Karpas-422 (cell line): ENCODE measurements at places on chromosomes 2 and 18.

GRCh38 chr18:68072744-68073143, 556.2 kb upstream of the DSEL start:
- no peaks in the 10 kb centered on the region for H3K36me3 ChIP-seq
- no peaks in the 10 kb centered on the region for H3K4me1 ChIP-seq
- no peaks in the 10 kb centered on the region for H3K27me3 ChIP-seq
- H3K4me3 ChIP-seq: no peak overlapping the region
- H3K27ac ChIP-seq: no peak overlapping the region
- DNase-seq: no peak

GRCh38 chr18:9248661-9249060, 85.9 kb upstream of the TWSG1 start:
- H3K27me3 ChIP-seq: no peaks in the 10 kb centered on the region
- no peak for DNase-seq
- no peaks in the 10 kb centered on the region for H3K36me3 ChIP-seq
- H3K4me3 ChIP-seq: no peak overlapping the region
- H3K27ac ChIP-seq: no peak overlapping the region

- peaks cover 4% of the 10 kb centered on the region for H3K4me1 ChIP-seq
- no peak overlapping the region for H3K27ac ChIP-seq
- no peaks in the 10 kb centered on the region for H3K36me3 ChIP-seq
- no peak overlapping the region for H3K4me3 ChIP-seq
- no peak for DNase-seq
- H3K27me3 ChIP-seq: no peaks in the 10 kb centered on the region
Measured at GRCh38 chr2:11898576-11898975, 152.1 kb downstream of the LPIN1 start.

DNA sequence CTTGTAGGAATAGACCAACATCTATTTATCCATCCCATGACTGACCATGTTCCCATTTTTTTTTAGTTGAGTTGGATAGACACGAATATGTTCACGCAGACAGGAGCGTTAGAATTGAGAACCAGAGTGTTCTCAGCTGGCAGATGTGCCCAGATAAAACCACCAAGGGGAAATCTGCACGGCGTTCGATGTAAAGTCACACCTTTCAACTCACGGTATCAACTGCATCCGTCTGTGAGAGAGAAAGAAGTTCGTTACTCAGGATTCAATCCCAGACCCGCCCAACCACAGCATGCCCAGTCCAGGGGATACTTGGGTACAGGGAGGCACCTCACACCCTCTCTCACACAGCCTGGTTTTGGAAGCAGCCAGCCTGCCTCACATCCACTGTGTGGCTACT, 26.1 kb downstream of the MAL start:
- no peaks in the 10 kb centered on the region for H3K4me1 ChIP-seq
- H3K27me3 ChIP-seq: no peaks in the 10 kb centered on the region
- no peak for DNase-seq
- H3K4me3 ChIP-seq: no peak overlapping the region
- no peak overlapping the region for H3K27ac ChIP-seq
- no peaks in the 10 kb centered on the region for H3K36me3 ChIP-seq

GRCh38 chr2:199273042-199273511, 184.7 kb downstream of the SATB2 start:
- H3K4me3 ChIP-seq: no peak overlapping the region
- no peaks in the 10 kb centered on the region for H3K27me3 ChIP-seq
- no peak overlapping the region for H3K27ac ChIP-seq
- no peaks in the 10 kb centered on the region for H3K36me3 ChIP-seq
- DNase-seq: no peak
- no peaks in the 10 kb centered on the region for H3K4me1 ChIP-seq

- H3K36me3 ChIP-seq: no peaks in the 10 kb centered on the region
- H3K4me3 ChIP-seq: no peak overlapping the region
- no peaks in the 10 kb centered on the region for H3K27me3 ChIP-seq
Measured at GRCh38 chr18:14768241-14768640, 20.3 kb downstream of the ANKRD30B start.

DNA sequence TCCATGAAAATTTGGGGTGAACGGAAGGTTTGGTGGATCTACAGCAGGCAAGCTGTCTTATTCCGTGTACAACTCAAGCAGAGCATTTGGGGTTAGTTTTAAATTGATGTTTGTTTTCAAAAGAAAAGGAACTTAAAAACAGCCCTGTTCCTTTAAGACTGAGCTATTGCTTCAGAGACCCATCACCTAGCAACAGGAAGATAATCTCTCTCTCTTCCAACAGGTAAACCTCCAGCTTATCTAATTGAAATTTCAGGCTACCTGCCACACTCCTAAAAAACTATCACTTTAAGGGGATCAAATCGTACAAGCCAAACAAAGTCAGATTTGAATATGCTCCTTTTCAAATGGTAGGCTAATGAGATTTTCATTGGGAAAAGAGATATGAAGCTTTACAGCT, 101.8 kb downstream of the RNF152 start:
- H3K4me1 ChIP-seq: no peaks in the 10 kb centered on the region
- no peaks in the 10 kb centered on the region for H3K27me3 ChIP-seq
- H3K36me3 ChIP-seq: no peaks in the 10 kb centered on the region

DNA sequence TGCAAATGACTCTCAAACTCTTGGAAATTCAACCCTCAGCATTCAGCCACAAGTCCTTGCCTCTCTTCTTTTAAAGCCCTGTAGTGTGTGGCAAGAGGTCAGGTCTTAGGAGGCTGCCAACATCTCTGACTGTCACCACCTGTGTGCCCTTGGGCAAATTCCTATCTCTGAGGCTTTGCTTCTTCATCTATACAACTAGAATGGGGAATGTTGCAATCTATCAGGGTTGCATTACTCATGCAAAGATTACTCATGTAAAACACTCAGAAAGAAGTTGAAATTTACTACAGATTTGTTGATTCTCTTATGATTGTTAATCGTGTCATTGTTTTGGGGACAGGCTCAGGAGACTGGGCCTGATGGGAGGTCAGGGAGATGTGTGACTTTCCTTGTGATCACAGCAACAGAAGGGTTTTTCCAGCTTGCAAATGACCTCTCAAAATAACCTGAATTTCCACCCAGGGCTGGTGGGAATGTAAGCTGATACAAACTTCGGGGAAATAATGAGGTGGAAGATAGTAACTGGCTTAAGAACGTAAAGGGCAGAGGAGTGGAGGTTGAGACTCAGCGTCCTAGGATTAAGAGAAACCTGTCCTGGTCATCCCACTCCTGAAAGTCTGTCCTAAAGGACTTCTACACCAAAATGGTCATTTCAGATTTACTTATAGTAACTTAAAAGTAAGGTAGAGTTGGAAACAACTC, 32.1 kb upstream of the SIGLEC15 start:
- H3K27me3 ChIP-seq: no peaks in the 10 kb centered on the region
- peak; percentile 40 for DNase-seq
- no peak overlapping the region for H3K27ac ChIP-seq

DNA sequence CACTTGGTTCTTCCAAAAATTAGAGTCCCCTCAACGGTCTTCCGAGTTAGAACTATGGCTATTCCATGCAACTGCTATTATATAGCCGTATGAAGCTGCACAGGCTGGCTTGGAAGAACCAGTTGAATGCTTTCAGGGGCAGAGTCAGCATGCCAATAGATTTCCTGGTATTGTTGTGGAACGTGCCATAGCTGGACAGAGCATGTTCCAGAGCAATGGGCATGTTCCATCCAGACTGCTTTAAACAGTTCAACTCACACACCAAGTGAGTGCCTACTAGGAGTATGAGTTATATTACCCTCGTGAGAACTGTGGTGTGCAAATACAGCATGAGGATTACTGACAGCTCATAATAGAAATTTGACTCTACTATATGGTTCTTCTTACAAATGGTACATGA, 682.0 kb downstream of the SATB2 start:
- no peak overlapping the region for H3K27ac ChIP-seq
- no peaks in the 10 kb centered on the region for H3K27me3 ChIP-seq
- no peak for DNase-seq
- H3K36me3 ChIP-seq: no peaks in the 10 kb centered on the region
- no peaks in the 10 kb centered on the region for H3K4me1 ChIP-seq

DNA sequence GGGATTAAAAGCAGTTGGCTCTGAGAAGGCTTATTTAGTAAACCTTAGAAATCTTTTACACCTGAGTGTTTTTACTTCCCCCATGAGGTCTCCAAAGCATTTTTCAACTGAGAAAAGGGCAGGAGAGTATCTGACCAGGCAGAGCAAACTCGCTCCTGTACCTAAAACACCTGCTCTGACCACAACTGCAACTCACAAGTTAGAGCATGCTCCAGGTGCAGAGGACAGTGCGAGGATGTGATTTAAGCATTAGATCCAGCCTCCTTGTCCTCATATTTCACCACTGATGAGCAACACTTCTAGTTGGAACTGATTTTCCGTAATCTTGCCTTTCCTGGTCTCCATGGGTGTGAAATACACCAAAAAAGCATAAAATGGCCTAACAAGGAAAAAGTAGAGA, 34.5 kb upstream of the TBC1D8 start:
- DNase-seq: no peak
- no peaks in the 10 kb centered on the region for H3K27me3 ChIP-seq
- H3K27ac ChIP-seq: no peak overlapping the region
- H3K4me3 ChIP-seq: no peak overlapping the region

DNA sequence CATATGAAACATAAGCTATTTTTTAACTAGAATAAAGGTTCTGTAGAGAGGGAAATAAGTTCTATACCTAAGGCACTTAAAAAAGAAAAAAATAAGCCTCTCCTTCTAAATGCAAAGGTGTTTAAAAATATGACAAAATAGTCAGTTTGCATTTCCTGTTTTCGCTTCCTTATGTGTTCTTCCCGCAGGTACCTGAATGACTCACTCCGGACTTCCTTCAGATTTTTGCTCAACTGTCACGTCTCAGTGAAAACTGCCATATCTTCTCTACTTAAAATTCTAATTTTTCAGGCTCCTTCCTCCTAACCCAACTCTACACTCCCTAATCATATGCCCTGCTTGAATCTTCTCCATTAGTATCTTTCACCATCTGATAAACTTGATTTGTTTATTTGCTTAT, 1333.1 kb downstream of the LRP1B start:
- H3K36me3 ChIP-seq: no peaks in the 10 kb centered on the region
- H3K4me1 ChIP-seq: no peaks in the 10 kb centered on the region
- H3K4me3 ChIP-seq: no peak overlapping the region
- H3K27me3 ChIP-seq: no peaks in the 10 kb centered on the region
- DNase-seq: no peak
- no peak overlapping the region for H3K27ac ChIP-seq
